ENCODE measurements at places on chromosomes 1 and 21. TPM values are rescaled to one million over a fixed set of nuclear protein-coding genes. Genes with fewer than 3 reads are reported as not detected.

DNA sequence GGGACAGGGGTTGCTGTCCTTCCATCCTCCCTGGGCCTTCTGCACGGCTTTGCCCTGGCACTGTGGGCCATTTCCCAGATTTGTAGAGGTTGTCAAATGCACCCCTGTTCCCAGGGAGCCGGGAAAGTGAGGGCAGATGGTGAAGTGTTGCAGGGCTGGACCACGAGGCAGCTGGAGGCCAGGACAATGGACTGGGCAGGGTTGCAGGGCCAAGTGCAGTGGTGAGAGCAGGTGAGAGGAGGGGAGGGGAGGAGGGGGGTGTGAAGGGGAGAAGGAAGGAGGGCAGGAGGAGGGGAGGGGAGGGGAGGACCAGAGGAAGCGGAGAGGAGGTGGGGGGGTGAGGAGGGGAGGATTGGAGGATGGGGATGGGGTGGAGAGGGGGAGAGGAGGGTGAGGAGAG lies 443.9 kb downstream of the CAMTA1 start:
- no peak for DNase-seq

GRCh38 chr1:26450908-26451307 lies 18.8 kb downstream of the DHDDS start:
- DNase-seq: no peak

- peak; percentile 28 for DNase-seq
These were observed 5.0 kb downstream of the NOS1AP start for GRCh38 chr1:162074276-162075005.

DNA sequence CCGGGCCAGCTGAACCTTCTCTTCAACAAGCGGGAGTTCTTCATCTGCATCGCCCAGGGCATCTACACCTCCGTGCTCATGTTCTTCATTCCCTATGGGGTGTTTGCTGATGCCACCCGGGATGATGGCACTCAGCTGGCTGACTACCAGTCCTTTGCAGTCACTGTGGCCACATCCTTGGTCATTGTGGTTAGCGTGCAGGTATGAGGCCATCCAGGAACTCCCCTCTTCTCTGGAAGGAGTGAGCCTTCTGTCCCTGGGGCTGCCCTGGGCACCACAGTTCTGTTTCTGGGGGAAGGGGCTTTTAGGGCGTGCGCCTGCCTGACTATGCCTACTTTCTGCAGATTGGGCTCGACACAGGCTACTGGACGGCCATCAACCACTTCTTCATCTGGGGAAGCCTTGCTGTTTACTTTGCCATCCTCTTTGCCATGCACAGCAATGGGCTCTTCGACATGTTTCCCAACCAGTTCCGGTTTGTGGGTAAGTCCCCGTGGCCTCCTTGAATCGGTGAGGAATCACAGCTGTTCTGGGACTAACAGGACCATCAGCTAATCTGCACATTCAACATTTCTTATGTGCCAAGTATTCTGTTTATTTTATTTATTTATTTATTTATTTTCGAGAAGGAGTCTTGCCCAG lies 21.1 kb downstream of the ATP8B2 start:
- DNase-seq: no peak

GRCh38 chr1:233490488-233490887 lies 123.4 kb upstream of the KCNK1 start:
- DNase-seq: no peak

GRCh38 chr1:72241397-72241796 lies 40.9 kb downstream of the NEGR1 start:
- peak; percentile 54 for DNase-seq

GRCh38 chr1:156508205-156508954 lies 7.8 kb upstream of the MEF2D start:
- no peak for DNase-seq

DNA sequence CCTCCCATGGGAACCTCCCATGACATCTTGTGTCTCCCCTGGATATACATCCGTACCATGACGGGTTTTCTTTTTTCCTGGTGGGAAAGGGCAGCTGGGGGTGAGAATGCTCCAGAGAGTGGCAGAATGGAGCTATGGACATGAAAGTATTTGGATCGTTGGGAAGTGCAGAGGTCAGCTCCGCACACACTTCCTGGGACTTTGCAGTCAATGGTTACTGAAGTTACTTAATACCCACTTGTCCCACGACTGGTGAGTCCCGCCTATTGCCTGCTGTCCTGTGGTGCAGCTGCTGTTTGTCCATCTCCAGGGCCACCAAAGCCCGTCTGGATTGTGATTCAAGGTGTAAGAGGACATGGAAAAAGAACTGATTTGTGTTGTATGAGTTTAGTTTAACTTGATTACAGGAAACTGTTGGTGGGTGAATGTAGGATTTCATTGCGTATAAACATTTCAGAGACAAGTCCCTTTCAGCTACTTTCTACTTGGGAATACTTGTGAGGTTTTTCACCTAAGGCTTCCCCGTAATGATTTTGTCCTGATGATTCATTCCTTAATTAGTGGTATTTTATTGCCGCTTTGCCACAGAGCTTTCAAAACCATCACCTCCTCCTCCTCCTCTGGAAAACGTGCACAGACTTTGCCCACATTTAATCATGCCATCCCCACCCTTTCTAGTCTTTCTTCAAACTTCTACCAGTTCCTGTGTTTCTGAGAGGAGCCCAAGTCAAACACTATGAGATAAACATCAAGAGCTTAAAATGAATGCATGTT lies 308.8 kb downstream of the KIF26B start:
- DNase-seq: peak; percentile 66

- no peak for DNase-seq
These were observed 85.2 kb downstream of the KIF1B start for GRCh38 chr1:10295481-10296085.

BRDT gene
- polyA plus RNA-seq: not detected

EPHA2 gene
- polyA plus RNA-seq: 53.6 TPM
